ENCODE measurements at places on chromosomes 1 and 21.

DNA sequence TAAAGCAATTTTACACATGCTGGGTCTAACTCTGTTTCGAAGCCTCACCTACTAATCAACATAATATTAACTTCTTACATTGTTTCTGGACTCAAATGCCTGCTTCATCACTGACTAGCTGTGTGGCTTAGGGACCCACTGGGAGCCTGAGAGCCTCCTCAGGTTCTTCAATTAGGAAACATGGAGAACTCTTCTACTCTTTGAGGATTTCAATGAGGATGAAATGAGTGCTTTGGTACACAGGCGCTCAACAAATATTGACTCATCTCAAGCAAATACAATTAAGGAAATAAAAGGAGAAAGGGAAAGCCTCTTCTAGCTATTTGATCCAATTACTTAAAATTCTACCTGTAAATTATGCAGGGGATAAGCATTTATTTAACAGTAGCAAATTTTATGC is 84.4 kb upstream of the JAK1 start:
- no peak for DNase-seq

- DNase-seq, result no peak
These were observed 44.1 kb downstream of the ALPL start for GRCh38 chr1:21553116-21553926.

DNA sequence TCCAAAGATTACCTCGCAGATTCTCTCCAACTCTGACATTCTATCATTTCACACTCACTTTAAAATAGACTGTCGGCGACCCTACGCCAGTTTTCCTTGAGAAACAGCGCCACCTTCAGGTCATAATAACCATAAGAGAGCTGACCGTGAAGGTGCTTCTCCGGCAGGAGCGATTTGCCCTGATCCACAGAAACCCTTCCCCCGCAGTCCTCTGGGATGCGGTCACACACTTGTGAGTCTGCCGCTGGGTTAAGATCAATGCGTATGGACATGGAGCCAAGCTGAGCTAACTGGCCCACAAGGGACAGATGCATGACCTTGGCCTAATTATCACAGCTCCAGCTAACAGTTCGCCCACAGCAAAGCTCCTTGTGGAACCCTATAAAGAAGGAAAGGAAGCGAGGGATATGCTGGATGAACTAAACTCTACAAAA is 32.8 kb upstream of the IFNAR2 start:
- DNase-seq, result peak; percentile 91

DNA sequence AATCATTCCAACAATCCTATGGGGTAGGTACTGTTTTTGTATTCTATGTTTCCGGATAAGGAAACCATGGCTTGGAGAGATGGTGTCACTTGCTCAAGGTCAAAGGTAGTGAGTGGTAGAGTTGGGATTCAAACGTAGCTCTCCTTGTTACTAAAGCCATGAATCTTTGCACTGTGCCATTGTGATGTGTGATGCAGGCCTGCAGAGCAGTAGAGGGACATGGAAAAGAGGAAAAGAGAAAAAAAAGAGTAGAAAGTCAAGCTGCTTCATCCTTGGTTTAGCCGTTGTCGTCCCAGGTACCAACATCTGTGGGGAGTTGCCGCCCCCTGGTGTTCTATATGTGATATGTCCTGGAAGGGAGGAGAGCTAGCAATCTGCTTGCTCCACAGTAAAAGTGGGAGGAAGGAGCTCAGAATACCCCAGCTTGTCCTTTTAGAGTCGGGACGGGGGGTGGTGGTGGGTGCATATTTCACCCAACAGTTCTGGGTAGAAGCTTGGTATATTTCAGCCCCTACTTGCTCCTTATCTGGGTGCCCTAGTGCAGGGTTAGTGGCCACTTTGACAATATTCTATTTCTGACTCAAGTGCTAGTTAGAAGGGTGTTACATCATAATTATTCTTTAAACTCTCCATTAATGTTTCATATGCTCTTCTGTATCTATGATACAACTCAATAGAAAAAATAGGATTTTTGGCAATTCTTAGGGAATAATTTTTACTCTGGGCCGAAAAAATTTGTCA is 98.4 kb downstream of the EBNA1BP2 start:
- peak; percentile 88 for DNase-seq

DNA sequence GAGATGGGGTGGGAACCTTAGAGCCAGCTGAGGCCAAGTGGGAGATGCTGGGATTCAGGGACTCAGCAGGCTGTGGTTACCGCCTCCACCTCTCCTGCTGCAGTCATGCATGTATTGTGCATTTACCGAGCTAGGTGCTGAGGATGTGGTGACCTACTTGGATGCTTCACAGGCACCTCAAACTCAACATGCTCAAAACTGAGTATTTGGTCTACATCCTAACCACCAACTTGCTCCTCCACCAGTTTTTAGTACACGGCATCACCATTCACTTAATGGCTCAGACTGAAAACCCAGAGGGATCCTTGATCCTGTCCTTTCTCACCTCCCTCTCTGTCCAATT is 5.6 kb downstream of the CHRNB2 start:
- DNase-seq, result no peak

DNA sequence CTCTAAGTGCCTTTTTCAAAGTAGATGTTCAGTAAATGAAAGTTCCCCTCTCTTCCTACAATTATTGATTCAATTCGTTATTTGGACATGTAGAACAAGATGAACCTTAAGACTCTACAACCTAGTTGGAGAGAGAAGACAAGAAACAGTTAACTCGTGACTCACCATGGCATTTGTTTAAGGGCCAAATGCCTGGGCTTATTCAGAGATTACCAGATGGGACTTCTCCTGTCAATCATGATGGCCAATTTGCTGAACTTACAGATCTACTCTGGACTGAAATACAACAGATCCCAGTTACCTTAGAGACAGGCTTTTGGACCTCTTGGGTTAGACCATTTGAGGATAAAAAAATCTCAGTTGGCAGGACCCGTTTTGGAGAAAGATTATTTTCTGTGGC is 93.5 kb downstream of the C1orf94 start:
- no peak for DNase-seq

DNA sequence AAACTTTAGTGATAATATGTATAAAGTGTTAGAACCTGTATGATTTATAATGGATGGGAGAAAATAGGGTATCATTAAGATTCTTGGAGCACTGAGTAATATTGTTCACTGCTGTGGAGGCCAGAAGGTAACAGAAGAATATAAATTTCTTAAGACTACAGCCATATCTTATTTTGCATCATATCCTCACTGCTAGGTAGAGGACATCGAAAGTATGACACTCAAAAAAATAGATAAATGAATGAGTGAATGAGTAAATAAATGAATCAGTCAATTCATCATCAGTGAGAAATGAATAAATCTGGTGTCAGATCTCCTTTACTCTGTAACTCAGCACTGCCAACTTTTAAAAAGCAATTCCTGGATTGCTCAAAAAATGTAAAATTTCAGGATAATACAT is 33.2 kb downstream of the RGS13 start:
- no peak for DNase-seq

DNA sequence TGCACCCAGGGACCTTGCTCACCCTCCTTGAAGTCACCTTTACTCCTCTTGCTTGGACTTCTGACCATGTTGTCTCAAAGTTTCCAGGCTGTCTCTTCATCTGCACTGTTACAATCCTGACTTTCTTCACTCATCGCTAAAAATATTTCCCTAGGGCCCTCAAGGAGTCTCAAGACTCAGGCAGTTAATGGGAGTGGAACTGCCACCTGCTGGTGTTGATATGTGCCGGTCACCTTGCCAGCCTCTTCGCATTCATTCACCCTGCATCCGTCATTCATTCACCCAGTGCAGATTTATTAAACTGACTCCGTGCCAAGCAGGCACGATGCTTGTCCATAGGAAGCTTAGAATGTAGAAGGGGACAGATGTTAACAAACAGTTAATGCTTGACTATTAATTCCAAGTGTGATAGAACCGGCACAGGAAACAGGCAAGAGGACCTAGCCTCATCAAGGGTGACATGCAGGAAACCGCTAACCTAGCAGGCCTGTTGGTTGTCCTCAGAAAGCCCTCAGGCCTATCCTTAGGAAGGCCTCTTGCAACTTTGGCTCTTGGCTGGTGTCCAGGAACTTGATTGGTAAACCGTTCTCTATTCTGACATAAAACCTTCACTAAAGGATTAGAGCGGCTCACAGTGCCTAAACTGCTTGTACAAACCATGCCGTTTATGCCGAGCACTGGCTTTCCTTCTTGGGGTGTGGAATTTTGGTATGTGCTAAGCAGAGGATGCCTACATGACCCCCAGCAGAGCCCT is 342.2 kb downstream of the CAMTA1 start:
- DNase-seq, result no peak

DNA sequence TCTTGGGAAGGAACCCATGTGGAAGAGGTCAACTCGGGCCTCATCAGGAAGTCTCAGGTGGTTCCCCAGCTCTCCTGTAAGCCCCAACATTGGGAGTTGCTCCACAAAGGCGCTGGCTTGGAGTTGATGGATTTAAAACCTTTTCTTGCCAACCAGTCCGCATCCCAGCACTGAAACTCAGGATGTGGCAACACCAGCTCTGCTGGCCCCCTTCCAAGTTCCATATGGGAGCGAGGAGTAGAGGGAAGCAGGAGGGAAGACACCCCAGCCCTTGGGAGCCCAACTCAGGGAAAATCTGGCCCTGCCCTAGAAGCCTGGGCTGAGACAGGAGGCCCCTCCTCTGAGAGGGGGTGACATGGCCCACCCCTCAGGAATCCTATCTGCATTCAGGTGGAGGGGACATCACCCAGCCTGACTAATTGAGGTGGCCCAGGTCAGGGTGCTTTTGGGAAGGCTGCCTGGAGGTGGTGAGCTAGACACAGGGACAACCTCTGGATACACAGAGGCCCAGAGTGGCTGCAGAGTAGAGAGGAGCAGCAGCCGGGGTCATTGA is 33.1 kb upstream of the DMBX1 start:
- peak; percentile 3 for DNase-seq

DNA sequence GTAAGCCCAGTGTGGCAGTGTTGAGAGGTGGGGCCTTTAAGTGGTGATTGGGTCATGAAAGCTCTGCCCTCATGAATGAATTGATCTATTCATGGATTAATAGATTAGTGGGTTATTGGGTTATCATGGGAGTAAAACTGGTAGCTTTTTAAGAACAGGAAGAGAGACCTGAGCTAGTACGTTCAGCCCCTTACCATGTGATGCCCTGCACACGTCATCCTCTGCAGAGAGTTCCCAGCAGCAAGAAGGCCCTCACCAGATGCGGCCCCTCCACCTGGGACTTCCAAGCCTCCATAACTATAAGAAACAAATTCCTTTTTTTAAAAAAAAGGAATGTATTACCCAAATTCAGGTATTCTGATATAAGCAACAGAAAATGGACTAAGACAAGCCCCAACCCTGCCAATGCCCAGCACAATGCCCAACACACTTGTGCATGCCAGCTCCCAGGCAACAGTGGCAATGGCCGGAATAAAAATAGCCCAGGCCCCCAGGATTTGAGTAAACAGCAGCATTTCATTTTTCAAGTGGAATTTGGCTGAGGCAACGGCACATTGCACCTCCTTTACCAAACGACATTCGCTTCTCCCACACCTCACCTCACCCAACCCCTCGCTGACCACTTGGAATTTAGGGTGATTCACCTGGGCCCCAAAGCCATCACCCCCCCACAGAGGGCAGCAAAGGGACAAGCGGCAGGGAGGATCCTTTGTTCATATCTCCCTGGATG is 215.9 kb downstream of the TOMM20 start:
- DNase-seq, result no peak

DNA sequence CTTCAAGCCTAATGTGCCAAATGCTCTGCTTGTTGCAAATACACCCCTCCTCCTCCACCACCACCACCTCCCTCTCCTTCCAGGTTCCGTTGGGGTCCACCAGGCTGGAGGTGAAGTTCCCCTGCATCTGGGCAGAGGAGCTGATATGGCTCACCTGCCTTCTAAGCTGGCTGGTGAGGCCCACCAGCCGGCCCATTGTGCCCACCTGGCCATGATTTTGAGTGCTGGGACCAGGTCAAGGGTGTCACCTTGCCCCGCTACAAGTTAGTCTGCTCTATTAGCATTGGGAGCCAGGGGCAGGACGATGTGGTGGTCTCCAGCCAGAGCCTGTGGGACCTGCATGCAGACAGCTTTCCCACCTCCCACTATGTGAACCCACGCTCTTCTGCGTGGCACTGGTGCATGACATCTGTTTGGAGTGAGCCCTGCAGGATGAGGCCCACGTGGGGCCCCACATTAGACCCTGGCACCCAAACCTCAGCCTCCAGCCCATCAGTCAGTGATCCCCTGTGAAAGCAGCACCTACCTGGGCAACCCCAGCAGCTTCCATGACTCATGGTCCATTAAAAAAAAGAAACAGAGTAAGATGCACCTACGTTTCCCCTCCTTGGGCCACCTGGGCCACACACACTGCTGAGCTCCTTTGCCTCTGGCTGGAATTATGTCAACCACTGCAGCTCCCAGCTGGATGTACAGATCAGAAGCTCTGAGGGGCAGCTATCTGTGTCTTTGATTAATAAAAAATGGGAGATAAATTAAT is 15.6 kb upstream of the CDCP2 start:
- DNase-seq, result no peak

DNA sequence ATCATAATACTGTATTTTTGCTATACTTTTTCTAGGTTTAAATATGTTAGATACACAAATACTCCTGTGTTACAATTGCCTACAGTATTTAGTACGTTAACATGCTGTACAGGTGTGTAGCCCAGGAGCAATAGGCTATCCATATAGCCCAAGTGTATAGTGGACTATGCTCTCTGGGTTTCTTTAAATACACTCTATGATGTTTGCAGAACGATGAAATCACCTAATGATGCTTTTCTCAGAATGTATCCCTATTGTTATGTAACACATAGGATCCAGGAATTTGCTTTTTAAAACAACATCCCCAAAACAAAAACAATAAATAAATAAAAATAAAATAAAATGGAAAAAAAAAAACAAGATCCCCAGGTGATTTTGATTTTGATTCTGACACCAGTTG is 18.1 kb upstream of the RBM15 start:
- DNase-seq, result no peak

DNA sequence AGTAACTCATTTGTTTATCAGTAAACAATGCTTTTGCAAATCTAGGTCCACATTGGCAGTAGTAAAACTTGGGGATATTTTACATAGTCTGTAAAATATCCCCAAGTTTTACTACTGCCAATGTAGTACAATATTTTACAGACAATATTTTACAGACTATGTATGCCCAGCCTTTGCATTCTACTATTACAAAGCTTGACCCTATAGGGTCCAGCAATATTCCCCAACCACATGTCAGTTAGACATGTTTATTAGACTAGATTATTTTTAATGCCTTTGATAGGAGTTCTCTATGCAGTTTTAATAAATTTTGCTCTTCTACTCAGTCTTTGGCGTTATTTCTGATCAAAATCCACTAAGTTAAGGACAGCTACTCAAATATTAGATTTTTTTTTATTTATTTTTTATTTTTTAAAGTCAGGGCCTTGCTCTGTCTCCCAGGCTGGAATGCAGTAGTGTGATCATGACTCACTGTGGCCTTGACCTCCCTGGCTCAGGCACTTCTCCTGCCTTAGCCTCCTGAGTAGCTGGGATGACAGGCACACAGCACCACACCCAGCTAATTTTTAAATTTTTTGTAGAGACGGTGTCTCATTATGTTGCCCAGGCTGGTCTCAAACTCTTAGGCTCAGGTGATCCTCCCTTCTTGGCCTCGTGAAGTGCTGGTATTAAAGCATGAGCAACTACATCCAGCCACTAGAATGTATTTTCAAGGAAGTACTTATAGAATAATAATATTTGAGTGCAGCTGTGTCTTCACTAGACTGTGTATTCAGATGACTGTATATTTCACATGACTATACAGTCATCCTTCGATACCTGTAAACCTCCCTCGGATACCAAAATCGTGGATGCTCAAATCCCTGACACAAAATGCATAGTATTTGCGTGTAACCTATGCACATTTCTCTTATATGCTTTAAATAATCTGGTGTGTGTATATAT is 19.8 kb downstream of the MIER1 start:
- no peak for DNase-seq

All from NCI-H1694 (cell line).